ENCODE measurements at places on chromosomes 16 and 17. TPM values are rescaled to one million over a fixed set of nuclear protein-coding genes. Genes with fewer than 3 reads are reported as not detected.

RND2 gene
- 0.40 TPM for total RNA-seq

- no peak for DNase-seq
Observed at GRCh38 chr17:65055708-65056638, 567 bp downstream of the GNA13 start.

- DNase-seq: no peak
Observed at GRCh38 chr17:74211912-74212208, 1.5 kb upstream of the TTYH2 start.

- no peak for DNase-seq
Observed at GRCh38 chr16:12573730-12574383, 229.8 kb downstream of the CPPED1 start.

SPNS3 gene
- 0.75 TPM for total RNA-seq

NPTX1 gene
- total RNA-seq: not detected

GAS2L2 gene
- not detected for total RNA-seq

DNA sequence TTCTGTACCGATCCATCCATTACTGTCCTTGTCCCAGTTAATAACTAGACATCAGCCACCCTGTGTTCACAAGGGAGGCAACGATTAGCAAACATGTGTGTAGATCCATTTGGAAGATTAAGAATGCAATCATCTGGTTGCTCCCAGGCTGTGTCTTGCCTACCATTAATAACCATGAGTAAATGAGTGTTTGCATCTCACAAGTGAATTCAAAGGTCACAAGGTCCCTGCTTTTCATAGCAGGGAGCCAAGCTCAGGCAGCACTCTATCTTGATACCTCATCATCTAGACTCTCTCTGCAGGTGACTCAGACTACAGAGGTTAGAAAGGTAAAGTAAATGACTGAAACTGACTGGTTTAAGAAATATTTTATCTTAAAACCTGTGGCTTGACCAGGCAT is 25.3 kb downstream of the VWA3A start:
- no peak for DNase-seq
